Central memory CD8-positive, alpha-beta T cell (primary cell): ENCODE measurements at places on chromosomes 12 and 14.

DNA sequence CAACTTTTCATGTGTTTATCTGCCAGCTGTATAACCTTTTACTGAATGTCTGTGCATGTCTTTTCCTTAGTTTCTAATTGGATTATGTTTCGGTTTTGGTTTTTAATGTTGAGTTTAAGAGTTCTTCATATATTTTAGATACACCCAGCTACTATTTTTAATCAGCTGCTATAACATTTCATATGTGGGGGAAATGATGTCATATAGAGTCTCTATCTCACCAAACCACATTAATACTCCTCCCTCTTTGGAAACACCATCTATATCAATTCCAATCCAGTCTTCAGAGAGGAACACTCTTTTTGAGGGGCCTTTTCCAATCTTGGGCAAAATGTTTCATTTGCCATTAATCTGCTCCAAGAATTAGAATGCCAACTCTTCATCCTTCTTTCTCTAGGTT is 28.5 kb upstream of the GCH1 start:
- no peak for DNase-seq

DNA sequence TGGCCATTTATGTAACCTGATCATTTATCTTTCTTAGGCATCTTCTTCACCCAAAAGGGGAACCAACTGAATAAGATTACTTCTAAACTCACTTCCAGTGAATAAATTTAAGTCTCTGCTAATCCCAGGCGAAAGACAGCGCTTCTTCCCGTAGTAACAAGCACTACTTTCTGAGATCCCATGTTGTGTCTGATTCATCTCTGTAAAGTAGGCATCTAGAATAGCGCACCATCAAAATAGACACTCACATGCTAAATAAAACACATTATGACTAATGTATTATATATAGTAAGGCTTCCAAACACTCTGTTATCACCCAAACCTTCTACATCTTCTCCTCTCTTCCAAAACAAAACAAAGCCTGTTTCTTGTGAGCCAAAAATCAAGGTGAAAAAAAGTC is 15.1 kb downstream of the GTF2A1 start:
- no peak for DNase-seq

DNA sequence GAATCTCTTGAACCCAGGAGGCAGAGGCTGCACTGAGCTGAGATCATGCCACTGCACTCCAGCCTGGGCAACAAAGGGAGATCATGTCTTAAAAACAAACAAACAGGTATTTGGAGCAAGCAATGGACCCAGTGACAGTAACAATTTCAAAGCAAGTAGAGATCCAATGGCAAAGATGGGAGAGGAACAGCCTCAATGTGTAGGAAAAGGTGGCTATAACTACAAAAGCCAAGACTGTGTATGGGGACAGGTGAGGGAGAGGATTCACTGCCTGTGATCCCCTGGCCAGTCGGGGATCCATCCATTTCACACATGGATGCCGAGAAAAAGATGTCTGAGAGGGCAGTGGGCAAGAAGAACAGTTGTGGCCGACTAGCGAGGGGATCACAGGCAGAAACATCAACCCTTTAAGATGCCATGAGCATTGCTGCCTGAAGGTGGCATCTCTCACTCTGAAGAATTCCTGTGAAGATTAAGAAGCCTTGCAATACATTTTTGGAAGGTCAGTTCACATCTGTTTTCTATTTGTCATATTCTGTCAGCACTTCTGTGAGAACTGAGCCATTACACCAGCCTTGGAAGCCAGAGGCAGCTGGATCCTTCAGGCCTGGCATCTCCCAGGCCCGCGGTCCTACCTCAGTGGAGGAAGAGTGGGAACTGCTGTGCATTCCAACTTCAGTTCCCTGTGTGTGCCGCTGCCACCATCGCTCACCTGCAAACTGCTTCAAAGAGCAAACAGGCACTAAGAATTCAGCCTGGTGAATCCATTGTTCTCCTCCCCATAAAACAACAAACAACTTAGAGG is 54.5 kb upstream of the FRS2 start:
- no peak for DNase-seq

DNA sequence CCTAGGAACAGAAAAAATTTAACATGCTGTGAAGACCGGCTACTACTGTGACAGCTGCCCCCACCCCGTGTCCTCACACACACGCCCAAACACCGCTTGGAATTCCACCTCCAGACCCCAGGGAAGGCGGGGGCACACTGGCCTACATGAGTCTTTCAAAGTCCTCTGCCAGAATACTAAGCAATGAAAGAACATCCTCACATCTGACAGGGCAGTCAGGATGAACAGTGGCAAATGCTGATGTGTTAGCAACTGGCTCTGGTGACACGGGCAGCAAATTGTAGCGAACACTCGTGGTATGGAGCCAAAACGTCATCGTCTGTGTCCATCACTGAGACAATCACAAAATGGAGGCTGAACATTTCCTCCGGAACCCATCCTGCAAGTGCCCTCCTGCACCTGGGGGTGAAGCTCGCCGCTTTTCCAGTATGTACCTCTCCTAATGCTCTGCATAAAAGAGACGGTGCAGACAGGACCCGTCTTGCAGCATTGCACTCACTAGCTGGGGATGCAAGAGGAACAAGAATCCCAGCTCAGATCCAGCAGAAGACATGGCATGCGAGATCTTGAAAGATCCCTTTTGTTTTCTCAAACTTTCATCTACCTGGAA is 94.8 kb downstream of the BCL11B start:
- no peak for DNase-seq

- DNase-seq = no peak
Observed at GRCh38 chr12:130764073-130764472, 48.0 kb upstream of the RIMBP2 start.

DNA sequence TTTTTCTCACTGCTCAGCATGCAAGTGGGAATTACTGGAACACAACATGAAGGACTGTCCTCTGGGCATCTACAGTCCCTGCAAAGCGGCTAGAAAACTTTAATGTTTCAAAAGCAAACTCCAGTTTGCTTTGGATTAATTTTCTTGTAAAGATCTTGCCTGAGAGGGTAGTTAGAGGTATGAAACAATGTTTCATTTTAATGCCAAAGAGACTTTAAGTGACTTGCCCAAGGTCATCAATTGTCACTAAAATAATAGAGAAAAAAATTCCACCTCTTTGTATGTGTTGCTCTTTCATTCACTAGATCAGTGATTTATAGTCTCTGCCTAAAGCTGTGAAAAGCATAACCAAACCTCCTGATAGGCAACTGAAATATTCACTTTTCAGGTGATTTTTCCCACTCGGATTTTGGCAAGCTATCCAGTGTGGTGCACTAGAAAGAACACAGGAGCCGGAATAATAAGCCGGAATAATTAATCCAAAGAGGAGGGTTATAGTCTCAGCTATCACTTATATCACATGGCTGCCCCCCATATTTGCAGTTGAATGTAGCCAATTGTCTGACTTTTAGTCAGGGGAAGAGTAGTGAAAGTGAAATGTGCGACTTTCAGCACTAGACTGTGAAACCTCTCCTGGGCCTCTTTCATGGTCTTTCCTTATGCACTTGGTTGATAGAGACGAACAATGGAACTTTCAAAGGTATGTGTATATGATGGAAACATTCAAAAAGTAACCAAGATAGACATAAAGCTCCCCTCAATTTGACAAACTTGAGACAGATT is 107.7 kb downstream of the SLC6A15 start:
- DNase-seq = no peak

GRCh38 chr14:24632761-24633160 is 1.2 kb downstream of the GZMB start:
- no peak for DNase-seq

GRCh38 chr12:42670719-42671118 is 81.2 kb upstream of the PRICKLE1 start:
- DNase-seq = no peak
